Stimulated activated CD4-positive, alpha-beta T cell treated with anti-CD3 and anti-CD28 coated beads, Interleukin-2, amount 100 ng/mL, for 24 hours (primary cell): ENCODE measurements at places on chromosomes 3 and 15.

GRCh38 chr3:72169561-72170472 lies 384.9 kb upstream of the PROK2 start:
- no peak for DNase-seq

GRCh38 chr3:183018421-183019192 lies 38.3 kb upstream of the DCUN1D1 start:
- no peak for DNase-seq

GRCh38 chr15:35197306-35197705 lies 112.2 kb upstream of the NANOGP8 start:
- DNase-seq: no peak

- DNase-seq: no peak
These were observed 119.9 kb upstream of the STT3B start for GRCh38 chr3:31412832-31413231.

GRCh38 chr3:100775669-100776068 lies 66.4 kb downstream of the TFG start:
- DNase-seq: no peak

DNA sequence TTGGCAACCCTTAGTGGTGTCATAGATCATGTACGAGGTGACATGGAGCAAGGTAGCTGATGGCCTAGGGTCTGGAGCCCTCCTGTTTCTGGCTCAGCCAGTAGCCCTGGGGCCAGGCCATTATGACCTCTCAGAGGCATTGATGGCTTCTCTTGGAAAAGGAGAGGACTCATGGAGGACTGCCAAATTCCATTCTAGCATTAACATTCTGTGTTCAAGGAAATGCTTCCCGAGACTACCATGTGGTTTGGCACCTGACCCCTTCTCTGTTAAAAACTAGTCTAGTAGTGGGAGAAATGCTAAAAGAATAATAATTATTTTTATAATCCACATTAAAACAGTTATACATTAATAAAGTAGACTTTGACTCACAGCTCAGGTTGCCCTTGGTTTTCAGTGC lies 40.2 kb upstream of the ADAMTSL3 start:
- no peak for DNase-seq

DNA sequence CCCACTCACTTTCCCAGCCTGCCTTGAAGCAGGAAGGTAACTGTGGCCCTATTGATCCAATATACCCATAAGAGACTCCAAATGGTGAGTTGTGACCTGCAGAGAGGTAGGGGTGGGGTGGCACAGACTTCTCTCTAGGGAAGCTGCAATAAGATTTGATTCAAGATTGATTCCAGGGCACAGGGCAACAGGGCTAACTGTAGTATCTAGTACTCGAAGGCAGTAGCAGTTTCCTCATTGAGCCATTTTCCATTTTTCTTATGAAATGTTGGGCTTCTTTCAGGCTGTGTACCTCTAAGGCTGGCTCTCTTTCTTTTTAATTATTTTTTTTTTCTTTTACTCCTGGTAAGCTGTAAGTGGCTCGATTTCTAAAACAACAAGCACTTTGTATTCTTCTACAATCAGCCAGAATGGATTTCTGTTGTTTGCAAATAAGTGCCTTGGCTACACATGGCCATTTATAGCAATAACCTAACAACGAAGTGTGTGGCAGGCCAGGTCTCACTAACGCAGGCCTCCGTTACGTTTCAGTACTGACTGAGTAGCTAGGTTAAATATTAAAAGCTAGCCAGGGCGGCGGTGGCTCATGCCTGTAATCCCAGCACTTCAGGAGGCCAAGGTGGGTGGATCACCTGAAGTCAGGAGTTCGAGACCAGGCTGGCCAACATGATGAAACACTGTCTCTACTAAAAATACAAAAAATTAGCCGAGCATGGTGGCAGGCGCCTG lies 19.3 kb downstream of the CCDC12 start:
- DNase-seq: no peak

- no peak for DNase-seq
These were observed 325.3 kb downstream of the THSD4 start for GRCh38 chr15:71440489-71441110.

DNA sequence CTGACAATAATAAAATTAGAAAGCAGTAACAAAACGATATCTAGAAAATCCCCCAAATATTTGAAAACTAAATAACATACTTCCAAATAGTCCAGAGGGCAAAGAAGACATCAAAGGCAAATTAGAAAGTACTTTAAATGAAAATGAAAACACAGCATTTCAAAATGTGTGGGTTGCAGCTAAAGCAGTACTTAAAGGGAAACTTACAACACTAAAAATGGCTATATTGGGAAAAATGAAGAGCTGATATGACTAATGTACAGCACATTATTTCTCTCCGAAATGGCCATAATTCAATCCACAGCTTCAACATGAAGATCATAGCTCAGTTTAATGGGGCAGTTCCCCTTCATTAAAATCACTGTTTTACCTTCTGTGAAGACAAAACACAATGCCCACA lies 71.9 kb downstream of the FBXL22 start:
- DNase-seq: no peak

GRCh38 chr3:159929171-159930141 lies 59.2 kb upstream of the IL12A start:
- DNase-seq: no peak
